ENCODE measurements at places on chromosomes 16 and 17.

DNA sequence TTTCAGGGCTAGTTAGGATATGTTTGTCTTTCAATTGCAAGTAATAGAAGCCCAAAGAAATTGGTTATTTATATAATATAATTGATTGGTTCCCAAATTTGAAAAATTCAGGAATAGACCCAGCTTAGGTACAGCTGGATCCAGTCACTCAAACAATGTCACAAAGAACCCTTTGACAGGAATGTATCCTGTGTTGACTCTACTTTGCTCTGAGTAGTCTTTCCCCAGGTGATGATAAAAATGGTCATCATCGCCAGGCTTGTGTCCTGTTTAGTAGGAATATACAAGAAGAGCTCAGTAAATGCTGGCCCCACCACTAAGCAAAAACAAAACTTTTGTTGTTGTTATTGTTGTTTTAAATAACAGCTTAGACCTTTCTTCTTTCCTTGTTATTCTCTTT is 35.0 kb downstream of the MAPT start:
- DNase-seq: no peak

GRCh38 chr17:81869221-81870130 is 1.7 kb downstream of the ARHGDIA start:
- DNase-seq: peak; percentile 60

- no peak for DNase-seq
Measured at GRCh38 chr17:73163043-73163442, 1.8 kb upstream of the SSTR2 start.

- peak; percentile 66 for DNase-seq
Measured at GRCh38 chr16:55661941-55662643, 6.3 kb downstream of the SLC6A2 start.

GRCh38 chr17:7382901-7383300 is 2.0 kb downstream of the TNK1 start:
- DNase-seq: no peak

DNA sequence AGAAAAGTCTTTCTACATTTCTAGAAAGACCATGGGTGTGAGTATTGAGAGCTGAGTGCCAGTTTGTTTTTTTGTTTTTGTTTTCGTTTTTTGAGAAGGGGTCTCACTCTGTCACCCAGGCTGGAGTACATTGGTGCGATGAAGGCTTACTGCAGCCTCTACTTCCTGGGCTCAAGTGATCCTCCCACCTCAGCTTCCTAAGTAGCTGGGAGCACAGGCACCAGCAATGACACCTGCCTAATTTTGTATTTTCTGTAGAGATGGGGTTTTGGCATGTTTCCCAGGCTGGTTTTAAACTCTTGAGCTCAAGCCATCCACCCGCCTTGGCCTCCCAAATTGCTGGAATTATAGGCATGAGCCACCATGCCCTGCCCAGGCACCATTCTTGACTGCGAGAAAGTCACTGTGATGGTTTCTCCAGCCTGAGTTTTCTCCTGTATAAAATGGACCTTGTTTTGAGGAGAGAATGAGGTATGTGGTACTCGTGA is 673.8 kb downstream of the MAF start:
- no peak for DNase-seq

- no peak for DNase-seq
Measured at GRCh38 chr16:4700380-4700996, 7.1 kb downstream of the NUDT16L1 start.
